ENCODE measurements at places on chromosomes 1 and 21.

DNA sequence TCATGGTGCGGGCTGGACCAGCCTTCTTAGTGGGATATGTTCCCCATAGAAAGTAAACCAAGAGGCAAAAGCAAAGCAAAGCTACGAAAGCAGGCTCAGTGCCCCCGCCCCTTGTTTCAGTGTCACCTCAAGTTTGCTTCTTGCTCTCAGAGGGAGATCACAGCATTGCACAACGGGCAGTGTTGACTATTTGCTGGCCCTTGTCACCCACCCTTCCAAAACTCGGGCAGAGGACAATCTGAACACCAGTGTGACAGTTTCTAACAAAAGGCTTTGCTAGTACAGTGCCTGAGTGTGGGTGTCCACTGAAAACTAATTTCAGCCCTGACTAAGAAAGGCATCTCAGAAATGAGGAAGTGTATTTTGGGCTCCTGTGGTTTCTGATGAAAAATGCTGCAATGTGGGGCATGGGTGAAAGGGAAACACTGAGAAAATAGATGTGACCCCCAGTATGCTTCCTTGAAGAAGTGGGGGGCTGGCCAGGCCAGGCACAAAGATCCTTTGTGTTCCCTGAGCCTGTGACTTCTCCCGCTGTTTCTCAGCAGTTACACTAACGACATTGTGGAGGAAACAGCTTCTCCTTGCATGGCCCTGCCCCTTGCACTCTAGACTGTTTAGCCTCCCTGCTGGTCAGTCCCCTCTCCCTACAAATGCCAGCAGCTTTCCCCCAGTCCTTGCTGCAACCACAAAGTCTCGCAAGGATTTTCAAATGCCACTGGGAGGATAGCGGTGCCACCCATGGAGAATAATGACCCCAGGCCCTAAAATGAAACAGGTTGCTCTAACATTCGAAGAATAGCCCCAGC, 33.3 kb upstream of the KCNE1 start:
- DNase-seq: no peak

DNA sequence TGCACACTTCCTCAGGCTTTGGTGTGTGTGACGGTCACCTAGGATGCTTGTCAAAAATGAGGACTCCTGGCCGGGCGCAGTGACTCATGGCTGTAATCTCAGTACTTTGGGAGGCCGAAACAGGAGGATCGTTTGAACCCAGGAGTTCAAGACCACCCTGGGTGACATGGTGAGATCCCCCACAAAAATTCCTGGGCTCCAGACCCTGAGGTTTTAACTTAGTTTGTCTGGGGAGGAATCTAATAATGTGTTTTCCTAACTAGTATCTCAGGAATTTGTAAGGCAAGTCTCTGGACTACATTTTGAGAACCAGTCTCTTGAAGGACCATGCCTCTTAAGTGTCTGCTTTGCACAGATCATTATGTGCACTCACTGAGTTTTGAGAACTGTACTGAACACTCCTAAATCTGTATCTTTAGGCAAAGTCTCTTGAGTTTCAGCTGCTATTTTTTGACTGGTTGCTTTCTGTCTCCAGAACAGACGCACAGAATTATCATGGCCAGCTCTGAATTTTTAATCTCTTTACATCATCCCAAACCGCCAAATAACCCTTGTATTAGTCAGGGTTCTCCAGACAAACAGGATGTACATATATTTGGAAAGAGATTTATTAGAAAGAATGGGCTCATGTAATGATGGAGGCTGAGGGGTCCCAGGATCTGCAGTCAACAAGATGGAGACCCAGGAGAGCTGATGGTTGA, 45.5 kb upstream of the VANGL1 start:
- DNase-seq: no peak

DNA sequence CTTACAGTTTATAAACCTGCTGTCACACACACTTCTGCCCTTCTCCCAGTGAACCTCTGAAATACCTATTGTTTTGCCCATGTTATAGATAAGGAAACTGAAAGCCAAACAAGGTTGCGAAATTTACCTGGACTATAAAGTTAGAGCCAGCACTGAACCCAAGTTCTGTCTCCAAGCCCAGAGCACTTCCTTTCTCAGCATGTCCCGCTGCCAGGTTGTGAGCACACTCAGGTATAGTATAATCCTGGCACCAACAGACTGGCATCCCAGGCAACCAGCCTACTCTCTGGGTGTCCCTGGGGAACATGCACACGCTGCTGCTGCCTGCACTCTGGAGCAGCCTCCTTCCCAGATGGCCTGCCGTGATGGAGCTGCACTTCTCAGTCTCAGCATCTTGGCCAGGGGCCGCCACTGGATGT, 45.1 kb downstream of the PGBD5 start:
- no peak for DNase-seq

DNA sequence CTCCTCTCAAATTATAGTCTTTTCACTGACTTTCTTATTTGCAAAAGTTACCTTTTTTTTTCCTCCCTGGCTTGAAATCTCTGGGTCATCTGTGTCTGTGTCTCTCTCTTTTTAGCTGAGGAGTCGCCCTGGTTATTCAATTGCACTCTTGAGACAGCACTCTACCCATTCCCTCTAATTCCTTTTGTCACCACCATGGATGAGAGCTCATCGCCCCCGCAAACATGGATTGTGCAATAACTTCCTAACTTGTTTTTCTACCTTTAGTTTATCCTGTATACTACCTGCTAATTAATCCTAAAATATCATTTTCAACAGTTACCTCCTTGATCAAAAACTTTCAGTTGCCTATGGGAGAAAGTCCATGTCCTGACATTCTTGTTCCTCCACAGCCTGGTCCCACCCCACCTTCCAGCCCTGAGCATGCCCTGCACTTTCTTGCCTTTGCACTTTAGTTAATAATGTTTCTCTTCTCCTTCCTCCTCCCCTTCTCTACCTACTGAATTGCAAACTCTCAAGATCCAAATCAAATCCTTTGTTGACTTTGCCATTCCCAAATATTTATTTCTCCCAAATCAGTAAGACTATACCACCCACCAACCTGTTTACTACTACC, 110.4 kb upstream of the MAGI3 start:
- no peak for DNase-seq

- no peak for DNase-seq
Observed at GRCh38 chr1:3745590-3746381, 6.5 kb upstream of the CCDC27 start.

DNA sequence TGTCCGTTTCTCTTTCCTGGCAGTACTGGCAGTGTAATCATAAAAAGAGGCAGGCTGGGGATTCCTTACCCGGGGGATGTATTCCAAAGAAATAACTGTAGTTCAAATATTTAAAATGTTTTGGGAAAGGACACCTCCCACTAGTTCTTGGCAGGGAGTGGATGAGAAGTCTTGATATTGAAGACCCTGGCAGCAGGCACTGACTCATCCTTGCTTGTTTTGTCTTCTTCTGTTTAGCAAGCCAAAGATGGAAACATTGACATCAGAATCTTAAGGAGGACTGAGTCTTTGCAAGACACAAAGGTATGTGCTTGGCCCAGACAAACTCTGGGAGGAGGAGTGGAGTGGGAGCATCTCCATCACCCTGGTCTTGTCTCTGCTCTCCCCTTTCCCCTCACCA, 639 bp downstream of the IL20 start:
- DNase-seq: no peak

GRCh38 chr1:6884652-6885153, 99.4 kb downstream of the CAMTA1 start:
- DNase-seq: no peak

- no peak for DNase-seq
Observed at GRCh38 chr1:172671591-172671990, 12.7 kb downstream of the FASLG start.

DNA sequence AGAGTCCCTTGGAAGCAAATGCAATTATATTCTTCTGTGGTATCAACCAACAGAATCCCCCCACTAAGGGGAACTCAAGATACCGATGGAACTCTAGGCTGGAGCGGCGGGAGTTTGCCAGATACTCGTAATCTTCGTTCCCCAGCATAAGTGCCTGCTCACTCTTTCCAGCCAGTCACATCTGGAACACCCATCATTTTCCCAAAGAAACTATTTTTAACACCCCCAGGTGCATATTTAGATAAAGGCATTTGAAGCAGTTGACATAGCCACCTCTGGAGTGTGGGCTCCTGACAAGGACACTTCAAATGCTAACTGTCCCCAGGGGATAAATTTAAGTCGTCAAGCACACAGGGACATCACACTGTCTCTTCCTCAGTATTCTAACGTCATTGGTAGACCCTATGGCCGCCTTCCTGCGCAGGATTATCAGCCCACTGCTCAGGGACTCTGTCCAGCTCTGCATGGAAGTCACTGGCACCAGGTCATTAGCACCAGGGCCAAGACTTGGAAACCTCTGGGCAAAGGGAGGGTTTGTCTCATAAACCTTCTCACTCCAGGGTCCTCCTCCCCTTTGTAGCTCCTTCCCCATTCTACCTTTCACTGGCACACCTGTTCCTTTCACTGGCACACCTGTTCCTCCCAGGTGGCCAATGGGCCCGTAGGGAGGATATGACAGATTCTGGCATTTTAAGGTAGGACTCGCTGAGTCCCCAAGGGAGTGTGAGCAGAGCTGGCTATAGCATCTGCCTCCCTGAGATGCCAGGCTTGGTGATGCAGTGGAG, 48.8 kb downstream of the H3-3A start:
- no peak for DNase-seq

DNA sequence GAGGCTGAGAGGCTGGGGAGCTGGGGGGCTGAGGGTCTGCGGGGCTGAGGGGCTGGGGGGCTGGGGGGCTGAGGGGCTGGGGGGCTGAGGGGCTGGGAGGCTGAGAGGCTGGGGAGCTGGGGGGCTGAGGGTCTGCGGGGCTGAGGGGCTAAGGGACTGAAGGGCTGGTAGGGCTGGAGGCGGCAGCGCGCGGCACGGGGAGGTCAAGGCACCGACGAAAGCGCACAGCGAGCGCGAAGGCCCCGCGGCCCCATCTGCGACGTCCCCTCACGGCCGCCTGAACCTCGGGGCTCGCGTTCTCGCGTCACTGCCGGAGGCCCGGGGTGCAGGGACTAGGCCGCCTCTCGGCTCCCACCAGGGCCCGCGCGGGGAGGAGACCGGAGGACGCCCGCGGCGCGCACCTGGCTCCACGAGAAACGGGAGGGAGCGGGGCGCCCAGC, 356 bp downstream of the INTS11 start:
- DNase-seq: no peak

GRCh38 chr1:14479865-14480264, 118.6 kb upstream of the KAZN start:
- no peak for DNase-seq

DNA sequence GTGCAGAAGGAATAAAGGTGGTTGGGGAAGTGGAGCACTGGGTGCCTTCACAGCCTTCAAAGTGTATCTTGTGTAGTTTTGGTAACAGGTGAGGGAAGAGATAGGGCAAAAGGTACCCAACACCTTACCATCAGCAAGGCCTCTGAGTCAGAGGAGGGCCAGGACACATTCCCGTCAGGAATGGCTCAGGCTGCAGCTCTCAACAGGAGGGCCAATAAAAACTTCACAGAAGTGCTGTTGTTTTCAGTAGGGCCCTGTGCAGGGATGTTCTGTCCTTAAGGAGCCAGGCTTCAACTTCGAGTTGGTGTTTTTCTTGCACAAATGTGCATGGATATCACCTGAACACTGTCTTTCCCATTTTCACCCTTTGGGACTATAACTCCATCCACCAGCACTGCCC, 333.4 kb downstream of the ASTN1 start:
- no peak for DNase-seq
